ENCODE measurements at places on chromosomes 1 and 21. TPM values are rescaled to one million over a fixed set of nuclear protein-coding genes. Genes with fewer than 3 reads are reported as not detected.

The RPE65 gene
- total RNA-seq, result not detected

The CCDC181 gene
- not detected for total RNA-seq

The CR1 gene
- total RNA-seq, result 0.20 TPM

The SLC2A5 gene
- total RNA-seq, result 0.04 TPM

The TFF2 gene
- not detected for total RNA-seq

The IVL gene
- total RNA-seq, result not detected

The CASQ1 gene
- total RNA-seq, result not detected

The LCE3E gene
- not detected for total RNA-seq

The S100A9 gene
- 0.80 TPM for total RNA-seq

The WNT9A gene
- 0.04 TPM for total RNA-seq

The BRDT gene
- total RNA-seq, result not detected
